ENCODE measurements at places on chromosomes 13 and 19. TPM values are rescaled to one million over a fixed set of nuclear protein-coding genes. Genes with fewer than 3 reads are reported as not detected.

TTYH1 gene
- 14.4 TPM for polyA plus RNA-seq

DNA sequence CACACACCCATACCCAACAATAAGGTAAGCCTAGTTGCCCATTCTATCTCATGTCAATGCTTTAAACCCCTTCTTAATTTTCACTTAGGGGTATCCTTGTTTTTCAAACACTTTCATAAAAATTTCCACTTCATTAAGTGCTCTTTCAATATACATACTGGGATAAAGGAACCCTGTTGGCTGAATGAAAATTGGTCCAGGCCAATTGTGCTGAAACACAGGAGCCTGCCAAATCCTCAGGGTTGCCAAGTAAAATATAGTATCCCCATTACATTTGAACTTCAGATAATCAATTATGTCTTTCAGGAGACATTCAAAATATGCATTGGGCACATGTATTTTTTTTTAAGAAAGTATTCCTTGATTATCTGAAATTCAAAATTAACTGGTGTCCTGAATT is 1131.1 kb downstream of the SLITRK1 start:
- no peak for DNase-seq

- DNase-seq, result no peak
Observed at GRCh38 chr13:98103942-98104880, 38.7 kb upstream of the FARP1 start.

- DNase-seq, result no peak
Observed at GRCh38 chr13:50122455-50122854, 107.2 kb downstream of the KCNRG start.

TMEM238 gene
- 0.91 TPM for polyA plus RNA-seq

C19orf44 gene
- polyA plus RNA-seq, result 17.7 TPM

C5AR1 gene
- 7.4 TPM for polyA plus RNA-seq

- no peak for DNase-seq
Observed at GRCh38 chr13:92097337-92097903, 699.0 kb downstream of the GPC5 start.

DNA sequence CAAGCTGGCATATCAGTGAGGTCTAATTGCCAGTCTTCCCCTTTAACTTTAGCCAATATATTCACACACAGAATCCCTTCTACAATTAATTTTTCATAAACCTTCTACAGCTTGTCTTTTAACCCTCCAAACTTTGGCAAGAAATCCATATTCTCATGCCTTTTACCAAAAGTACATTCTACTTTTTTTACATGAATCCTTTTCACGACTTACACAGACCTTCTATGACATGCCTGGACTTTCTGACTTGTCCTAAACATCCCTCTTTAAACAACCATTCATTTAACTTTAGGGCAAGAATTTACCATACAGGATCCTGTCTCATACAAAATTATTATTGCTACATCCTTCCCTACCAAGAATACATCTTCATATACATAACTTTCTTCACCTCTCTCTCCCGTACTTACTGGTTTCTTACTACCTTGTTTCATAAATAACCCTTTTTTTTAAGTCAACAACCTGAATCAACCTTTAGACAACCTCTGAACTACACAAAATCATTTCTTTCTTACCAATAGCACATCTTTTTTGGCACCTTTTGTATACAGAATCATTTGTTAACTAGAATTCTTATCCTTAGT is 23.5 kb downstream of the ZNF544 start:
- DNase-seq, result peak; percentile 37

DNA sequence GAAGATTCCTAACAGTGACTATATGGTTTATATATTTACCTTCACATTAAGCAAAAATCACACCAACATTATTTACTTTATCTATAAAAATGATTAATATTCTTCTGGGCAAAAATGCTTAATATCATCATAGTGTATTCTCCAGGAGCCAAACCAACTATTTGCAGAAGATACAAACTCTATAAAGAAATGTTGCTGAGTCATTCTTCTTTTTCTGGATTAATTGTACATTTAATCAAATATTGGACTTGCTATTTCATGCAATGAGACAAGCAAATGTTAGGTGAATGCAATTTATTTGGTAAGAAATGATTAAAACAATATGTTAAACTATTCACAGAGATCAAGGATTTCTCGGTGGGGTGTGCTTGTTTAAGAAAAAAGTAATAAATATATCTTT is 1075.8 kb downstream of the PCDH9 start:
- DNase-seq, result no peak

GRCh38 chr19:38265213-38265861 is 964 bp downstream of the SPINT2 start:
- no peak for DNase-seq

CGB1 gene
- polyA plus RNA-seq, result not detected

RASIP1 gene
- 20.8 TPM for polyA plus RNA-seq

GRCh38 chr13:27708325-27708724 is 84.0 kb upstream of the GSX1 start:
- no peak for DNase-seq

PSG5 gene
- not detected for polyA plus RNA-seq

GMIP gene
- polyA plus RNA-seq, result 4.9 TPM

DNA sequence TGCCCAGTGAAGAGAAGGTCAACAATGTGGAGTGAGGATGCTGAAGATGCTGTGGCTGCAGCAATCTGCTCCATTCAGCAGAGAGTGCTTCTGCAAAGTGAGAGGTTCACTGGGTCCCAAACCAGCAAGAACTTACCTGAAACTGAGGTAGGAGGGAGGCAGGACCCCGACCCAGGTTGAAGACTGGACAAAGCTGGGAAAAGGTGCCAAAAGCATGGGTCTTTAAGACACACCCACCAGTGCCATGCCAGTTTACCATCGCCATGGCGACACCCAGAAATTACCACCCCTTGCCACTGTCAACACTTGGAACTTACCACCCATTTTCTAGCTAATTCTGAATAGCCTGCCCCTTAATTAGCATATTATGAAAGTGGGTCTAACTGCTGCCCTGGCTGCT is 70.7 kb downstream of the RGCC start:
- DNase-seq, result no peak

CEACAM3 gene
- polyA plus RNA-seq, result 0.12 TPM

GRCh38 chr19:43820098-43820883 is 6.8 kb upstream of the ZNF283 start:
- no peak for DNase-seq

GRCh38 chr19:31146015-31146414 is 203.2 kb downstream of the TSHZ3 start:
- DNase-seq, result no peak

- DNase-seq, result no peak
Observed at GRCh38 chr13:30477346-30478195, 11.8 kb upstream of the HMGB1 start.

GRCh38 chr19:39142630-39143029 is 17.0 kb downstream of the PAK4 start:
- DNase-seq, result no peak

Data from renal pelvis (tissue), 12 donors.